ENCODE measurements at places on chromosomes 16 and 17. TPM values are rescaled to one million over a fixed set of nuclear protein-coding genes. Genes with fewer than 3 reads are reported as not detected.

DNA sequence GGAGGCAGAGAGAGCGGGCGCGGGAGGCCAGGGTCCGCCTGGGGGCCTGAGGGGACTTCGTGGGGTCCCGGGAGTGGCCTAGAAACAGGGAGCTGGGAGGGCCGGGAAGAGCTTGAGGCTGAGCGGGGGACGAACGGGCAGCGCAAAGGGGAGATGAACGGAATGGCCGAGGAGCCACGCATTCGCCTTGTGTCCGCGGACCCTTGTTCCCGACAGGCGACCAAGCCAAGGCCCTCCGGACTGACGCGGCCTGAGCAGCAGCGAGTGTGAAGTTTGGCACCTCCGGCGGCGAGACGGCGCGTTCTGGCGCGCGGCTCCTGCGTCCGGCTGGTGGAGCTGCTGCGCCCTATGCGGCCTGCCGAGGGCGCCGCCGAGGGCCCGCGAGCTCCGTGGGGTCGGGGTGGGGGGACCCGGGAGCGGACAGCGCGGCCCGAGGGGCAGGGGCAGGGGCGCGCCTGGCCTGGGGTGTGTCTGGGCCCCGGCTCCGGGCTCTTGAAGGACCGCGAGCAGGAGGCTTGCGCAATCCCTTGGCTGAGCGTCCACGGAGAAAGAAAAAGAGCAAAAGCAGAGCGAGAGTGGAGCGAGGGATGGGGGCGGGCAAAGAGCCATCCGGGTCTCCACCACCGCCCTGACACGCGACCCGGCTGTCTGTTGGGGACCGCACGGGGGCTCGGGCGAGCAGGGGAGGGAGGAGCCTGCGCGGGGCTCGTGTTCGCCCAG, 1.2 kb upstream of the CBX4 start:
- no peak for DNase-seq

DNA sequence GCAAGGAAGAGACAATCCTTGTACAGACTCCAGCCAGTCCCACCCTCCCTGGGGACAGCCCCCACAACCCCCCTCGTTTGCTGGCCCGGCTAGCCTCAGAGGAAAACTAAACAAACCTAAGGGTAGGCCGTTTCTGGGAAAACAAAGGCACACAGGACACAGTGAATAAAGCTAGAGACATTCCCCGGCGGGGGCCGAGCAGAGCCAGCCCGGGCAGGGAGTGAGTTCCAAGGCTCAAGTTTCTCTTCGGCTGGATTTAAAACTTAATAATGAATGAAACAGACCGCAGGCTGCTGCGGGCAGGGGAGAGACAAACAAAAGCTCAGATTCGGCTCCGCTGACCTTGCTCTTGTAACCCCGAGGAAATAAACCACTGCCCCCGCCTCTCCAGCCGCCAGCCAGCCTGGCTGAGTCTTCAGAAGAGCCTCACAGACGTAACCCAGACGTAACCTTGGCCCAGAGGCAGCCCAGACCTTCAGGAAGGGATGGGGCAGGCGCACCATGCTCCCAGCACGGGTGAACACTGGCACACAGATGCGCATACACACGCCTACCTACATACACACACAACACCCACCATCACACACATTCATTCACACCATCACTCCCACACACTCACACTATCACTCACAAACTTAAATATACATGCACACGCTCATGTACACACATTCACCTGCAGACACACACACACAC, 216.0 kb downstream of the ZNF423 start:
- DNase-seq: no peak

Gene CCL16
- 0.29 TPM for polyA plus RNA-seq

DNA sequence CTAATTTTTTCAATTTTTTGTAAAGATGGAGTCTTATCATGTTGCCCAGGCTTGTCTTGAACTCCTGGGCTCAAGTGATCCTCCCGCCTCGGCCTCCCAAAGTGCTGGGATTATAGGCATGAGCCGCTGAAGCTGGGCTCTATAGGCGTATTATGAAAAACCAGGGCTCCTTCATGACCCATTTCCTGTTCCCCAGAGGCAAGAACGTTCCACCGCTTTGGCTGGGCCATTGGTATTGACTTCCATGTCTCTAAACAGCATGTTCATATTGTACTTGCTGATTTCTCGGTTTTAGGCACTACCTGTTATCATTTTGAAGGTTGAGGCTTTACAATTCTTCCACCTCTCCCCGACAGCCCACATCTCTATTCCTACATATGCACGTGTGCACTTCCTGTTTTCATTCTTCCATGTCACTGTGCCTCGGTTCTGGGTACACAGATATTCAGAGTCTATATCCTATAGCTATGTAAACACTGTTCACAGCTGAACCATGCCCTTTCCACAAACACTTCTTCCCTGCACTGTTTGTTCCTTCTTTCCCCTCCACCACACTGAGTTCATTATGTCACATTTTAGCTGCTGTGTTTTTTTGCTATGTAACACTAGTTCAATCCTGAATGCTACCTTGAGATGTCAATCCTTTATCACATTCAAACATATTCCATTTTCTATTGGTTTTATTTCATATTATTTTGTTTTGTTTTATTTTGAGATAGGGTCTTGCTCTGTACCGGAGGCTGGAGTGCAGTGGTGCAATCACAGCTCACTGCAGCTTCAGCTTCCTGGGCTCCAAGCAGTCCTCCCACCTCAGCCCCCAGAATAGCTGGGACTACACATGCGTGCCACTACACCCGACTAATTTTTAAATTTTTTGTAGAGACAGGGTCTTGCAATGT, 16.8 kb upstream of the MAPK3 start:
- no peak for DNase-seq

Gene SLC52A1
- polyA plus RNA-seq: 0.35 TPM

Gene IGSF6
- 1.4 TPM for polyA plus RNA-seq

Measured in urinary bladder (tissue), 4 donors.